Activated T-helper 1 cell treated with Interleukin-2 at 50 U/mL for 16 hours (primary cell): ENCODE measurements at places on chromosomes 7 and 10.

DNA sequence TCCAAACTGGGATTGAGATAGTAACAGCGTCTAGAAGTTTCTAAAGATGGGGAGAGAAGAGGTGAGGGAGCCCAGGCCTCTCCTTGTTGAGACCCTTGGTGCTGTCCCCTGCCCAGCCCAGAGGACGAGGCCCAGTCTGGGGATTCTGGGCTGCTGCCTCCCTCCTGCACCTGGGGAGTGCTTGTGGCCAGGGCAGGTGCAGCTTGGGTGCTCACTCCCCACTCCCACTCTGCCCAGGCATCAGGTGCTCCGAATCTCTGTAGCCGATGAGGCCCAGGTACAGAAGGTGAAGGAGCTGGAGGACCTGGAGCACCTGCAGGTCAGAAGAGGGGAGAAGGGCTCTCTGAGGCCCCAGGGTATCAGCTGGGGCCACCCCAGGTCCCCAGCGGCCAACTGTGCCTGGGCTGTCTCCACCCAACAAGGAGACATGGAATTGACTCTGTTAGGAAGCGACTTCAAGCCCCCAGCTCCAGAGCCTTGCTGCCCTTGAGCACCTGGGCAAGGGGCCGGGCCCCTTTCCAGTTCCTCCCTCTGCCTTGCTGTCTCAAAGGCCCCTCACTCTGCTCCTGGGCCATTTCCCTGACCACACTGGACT lies 664 bp downstream of the CPA1 start:
- DNase-seq = no peak

- no peak for DNase-seq
Measured at GRCh38 chr7:30893357-30893756, 18.3 kb upstream of the AQP1 start.

DNA sequence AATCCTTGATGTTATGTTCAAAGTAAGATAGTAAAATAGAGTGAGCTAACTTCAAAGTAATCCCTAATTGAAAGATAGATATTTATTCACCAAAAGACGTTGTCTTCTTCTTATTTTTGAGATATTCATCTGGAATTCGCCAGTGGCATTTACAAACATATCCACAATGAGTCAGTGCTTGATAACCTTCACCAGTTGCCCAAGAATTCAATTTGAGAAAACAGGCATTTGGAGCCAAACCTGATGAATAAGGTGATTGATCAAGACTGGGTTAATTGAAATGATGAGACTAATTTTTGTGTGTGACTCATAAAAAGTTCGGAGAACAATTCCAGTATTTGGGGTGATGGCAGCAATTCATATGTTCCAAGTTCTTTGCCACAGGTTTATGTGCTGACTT lies 344.0 kb downstream of the ARL4A start:
- no peak for DNase-seq

DNA sequence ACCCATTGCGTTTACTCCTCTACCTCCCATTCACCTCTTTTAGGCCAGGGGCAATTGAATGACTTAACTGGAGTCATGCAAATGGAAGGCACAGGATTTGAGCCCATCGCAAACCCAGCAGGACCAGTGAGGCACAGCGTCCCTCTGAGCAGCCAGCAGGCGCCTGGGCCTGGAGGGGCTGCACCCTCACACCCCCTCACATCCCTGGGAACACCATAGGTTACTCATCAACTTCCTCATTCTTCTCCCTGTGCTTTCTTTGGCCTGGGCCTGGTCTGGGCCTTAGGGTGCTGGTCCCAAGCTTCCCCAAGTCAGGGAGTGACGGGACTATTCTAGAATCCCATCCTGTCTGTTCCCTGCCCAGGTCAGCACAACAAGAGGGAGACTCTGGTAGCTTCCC lies 169.4 kb upstream of the EEPD1 start:
- DNase-seq = no peak

GRCh38 chr7:77409739-77410547 lies 6.2 kb downstream of the GSAP start:
- no peak for DNase-seq

- DNase-seq = no peak
Measured at GRCh38 chr7:86956567-86956966, 102.9 kb downstream of the ELAPOR2 start.

DNA sequence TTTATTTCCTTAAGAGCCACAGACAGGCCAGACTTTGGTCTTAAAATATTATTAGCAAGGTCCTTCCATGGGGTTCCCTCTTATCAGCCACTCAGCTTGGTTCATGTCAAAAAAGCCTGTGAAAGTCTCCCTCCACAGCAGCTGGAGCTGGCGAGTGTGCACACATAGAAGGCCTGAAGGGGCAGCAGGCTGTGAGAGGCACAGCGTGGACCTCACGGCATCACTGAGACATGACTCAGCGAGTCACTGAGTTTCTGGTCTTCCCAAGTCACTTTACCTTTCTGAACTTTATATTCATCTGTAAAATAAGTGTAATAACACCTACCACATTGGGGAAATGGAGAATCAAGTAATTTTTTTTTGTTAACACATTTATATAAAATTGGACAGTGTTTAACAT lies 8.7 kb downstream of the TAF3 start:
- no peak for DNase-seq
